Trophoblast cell (in vitro differentiated cells and primary cell): ENCODE measurements at places on chromosomes 4 and X.

- no peaks in the 10 kb centered on the region for H3K27me3 ChIP-seq
- peak overlapping the region; percentile 93 for H3K4me3 ChIP-seq
- peaks cover 7% of the 10 kb centered on the region for H3K4me1 ChIP-seq
- DNase-seq: no peak
- H3K27ac ChIP-seq: peak overlapping the region; percentile 83
Measured at GRCh38 chrX:48956728-48957414, 536 bp downstream of the OTUD5 start.

- H3K36me3 ChIP-seq: no peaks in the 10 kb centered on the region
- H3K4me3 ChIP-seq: no peak overlapping the region
- H3K27me3 ChIP-seq: no peaks in the 10 kb centered on the region
- DNase-seq: no peak
Measured at GRCh38 chr4:80243274-80244018, 23.0 kb upstream of the FGF5 start.

- DNase-seq: no peak
- H3K4me1 ChIP-seq: no peaks in the 10 kb centered on the region
- no peaks in the 10 kb centered on the region for H3K27me3 ChIP-seq
Measured at GRCh38 chr4:48756689-48757220, 23.3 kb downstream of the FRYL start.

GRCh38 chr4:148477276-148477675 is 35.1 kb upstream of the NR3C2 start:
- H3K4me3 ChIP-seq: no peak overlapping the region
- no peak for DNase-seq
- H3K27ac ChIP-seq: no peak overlapping the region
- H3K27me3 ChIP-seq: no peaks in the 10 kb centered on the region
- H3K36me3 ChIP-seq: no peaks in the 10 kb centered on the region

GRCh38 chrX:2628751-2629315 is 62.3 kb upstream of the CD99 start:
- no peak overlapping the region for H3K27ac ChIP-seq
- H3K36me3 ChIP-seq: peaks cover 30% of the 10 kb centered on the region
- H3K27me3 ChIP-seq: no peaks in the 10 kb centered on the region
- H3K4me1 ChIP-seq: no peaks in the 10 kb centered on the region

- no peak for DNase-seq
- no peak overlapping the region for H3K27ac ChIP-seq
- no peak overlapping the region for H3K4me3 ChIP-seq
- H3K36me3 ChIP-seq: no peaks in the 10 kb centered on the region
- no peaks in the 10 kb centered on the region for H3K27me3 ChIP-seq
Measured at GRCh38 chr4:145697332-145697731, 17.4 kb downstream of the C4orf51 start.

GRCh38 chr4:110840221-110840654 is 217.4 kb upstream of the PITX2 start:
- H3K4me3 ChIP-seq: no peak overlapping the region
- no peaks in the 10 kb centered on the region for H3K27me3 ChIP-seq
- H3K36me3 ChIP-seq: no peaks in the 10 kb centered on the region
- H3K27ac ChIP-seq: no peak overlapping the region
- DNase-seq: peak; percentile 64

DNA sequence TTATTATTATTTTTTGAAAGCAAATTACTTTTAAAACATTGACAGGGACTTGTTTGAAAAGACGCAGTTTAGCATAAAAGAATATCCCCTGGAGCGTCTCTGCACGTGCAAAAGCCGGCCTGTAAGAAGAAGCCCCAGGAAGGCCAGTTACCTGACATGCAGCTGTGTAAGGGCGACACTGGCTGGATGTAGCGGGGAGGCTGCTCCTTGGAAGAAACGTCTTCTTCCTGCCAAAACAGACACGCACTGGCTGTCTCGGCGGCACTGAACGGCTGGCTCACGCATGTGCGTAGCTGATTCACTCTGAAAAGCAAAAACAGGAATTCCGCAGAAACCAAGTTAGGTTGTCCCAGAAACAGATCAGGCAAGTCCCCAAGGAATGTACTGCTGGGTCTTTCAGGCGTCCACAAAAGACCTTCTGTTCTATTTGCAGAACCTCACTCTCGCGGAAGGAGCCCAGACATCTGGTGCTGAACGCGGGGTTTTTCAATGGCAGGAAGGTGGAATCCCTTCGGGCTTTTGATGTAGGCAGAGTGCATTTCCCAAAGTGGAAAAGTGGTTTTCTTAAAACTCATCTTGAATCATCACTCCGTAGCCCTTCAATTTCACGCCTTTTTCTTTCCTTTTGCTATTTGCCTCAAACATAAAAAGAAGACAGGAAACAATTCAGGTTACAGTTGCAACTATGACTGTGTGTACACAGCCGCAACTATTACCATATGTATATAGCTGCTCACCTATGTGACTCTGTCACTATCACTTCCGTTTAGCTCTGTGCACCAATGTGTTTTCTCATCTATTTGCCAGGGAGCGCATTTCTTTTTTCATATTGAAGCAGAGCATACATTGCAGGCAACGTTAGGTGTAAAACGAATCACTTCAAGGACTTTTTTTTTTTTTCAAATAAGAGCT is 38.1 kb upstream of the ARSH start:
- H3K27ac ChIP-seq: peak overlapping the region; percentile 51
- no peaks in the 10 kb centered on the region for H3K27me3 ChIP-seq
- H3K4me3 ChIP-seq: no peak overlapping the region
- H3K4me1 ChIP-seq: peaks cover 10% of the 10 kb centered on the region
- no peaks in the 10 kb centered on the region for H3K36me3 ChIP-seq

DNA sequence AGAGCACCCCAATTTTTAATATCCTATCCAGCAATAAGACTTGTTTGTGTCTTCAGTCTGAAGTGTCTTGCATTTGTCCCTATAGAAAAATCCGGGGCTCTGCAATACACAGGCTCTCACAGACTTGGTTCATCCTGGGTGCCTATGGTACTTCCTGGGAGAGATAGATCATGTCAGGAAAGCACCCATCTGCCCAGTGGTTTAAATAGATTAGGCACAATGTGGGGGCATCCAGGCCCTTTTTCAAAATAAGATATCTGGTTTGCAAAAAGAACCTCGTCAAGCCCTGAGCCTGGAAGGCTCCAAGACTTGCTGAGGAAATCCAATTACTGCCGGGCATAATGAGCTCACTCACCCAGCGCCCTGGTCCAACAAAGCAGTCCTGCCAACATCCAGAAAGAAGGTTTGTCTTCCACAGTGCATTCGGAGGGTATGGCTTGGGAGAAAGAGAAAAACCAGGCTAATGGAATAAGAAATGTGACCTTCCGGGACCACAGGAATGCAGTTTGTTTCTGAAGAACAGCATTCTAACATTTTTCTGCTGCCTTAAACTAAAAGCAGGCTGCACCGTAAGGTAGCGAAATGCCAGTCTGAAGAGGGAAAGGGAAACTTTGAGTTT is 11.6 kb downstream of the JAKMIP1 start:
- no peaks in the 10 kb centered on the region for H3K36me3 ChIP-seq
- peaks cover 9% of the 10 kb centered on the region for H3K4me1 ChIP-seq
- no peaks in the 10 kb centered on the region for H3K27me3 ChIP-seq
- no peak overlapping the region for H3K4me3 ChIP-seq
- peak; percentile 12 for DNase-seq

DNA sequence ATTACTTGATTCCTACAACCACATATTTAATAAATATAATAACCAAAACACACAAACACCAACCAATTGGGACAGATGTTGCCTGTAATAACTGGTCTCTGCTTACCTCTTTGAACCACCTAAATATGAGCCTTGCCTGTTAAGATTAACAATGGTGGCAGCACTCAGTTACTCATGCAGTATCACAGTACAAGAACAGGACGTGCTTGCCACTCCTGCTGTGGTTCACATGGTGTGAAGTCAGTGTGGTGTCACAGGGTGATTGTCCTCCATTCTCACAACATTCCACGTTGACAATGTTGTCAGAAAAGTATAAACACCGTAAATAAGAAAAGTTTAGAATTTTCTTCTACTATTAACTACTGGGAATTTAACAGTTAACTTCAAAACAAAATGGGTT is 365.0 kb downstream of the PPP3CA start:
- H3K27me3 ChIP-seq: no peaks in the 10 kb centered on the region
- no peak for DNase-seq
- H3K36me3 ChIP-seq: no peaks in the 10 kb centered on the region
- no peaks in the 10 kb centered on the region for H3K4me1 ChIP-seq

DNA sequence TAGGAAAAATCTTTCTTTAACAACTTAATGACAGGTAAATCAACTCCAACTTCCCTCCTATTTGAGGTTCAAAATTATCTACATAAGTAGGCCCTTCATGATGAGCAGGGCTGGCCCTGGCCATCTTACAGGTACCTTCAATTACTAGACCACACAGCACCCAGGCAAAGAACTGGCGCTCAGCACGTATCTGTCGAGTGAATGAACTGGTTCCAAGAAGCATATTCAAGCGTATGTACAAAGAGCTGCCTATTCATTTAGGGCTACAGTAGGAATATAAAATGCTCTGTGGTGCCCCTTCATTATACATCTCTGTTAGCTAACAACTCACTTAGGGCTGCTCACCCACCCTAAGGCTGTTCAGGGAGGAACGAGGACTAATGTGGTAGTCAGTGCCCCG is 48.0 kb downstream of the TSPAN5 start:
- H3K36me3 ChIP-seq: no peaks in the 10 kb centered on the region
- no peak overlapping the region for H3K4me3 ChIP-seq
- no peaks in the 10 kb centered on the region for H3K4me1 ChIP-seq
- no peak for DNase-seq
- H3K27me3 ChIP-seq: no peaks in the 10 kb centered on the region

DNA sequence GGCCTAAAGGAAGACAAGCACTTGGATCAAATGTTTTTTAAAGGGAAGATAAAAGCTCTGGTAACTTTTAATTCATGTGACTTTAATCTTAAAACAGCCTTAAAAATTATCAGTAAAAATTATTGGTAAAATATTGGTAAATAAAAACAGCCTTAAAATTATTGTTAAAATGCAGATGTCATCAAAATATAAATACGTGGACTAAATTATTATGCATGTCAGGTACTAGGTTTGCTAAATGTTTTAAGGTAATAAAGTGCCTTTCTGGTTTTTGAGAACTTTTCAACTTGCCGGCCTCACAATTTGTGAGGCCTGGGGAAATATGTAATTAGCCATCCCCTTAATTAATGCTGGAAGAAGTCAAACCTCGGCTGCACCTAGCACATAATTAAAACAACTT is 147.7 kb downstream of the PRR32 start:
- H3K4me1 ChIP-seq: no peaks in the 10 kb centered on the region
- no peak overlapping the region for H3K27ac ChIP-seq
- DNase-seq: no peak

GRCh38 chr4:169899295-169899694 is 126.9 kb downstream of the MFAP3L start:
- no peak overlapping the region for H3K4me3 ChIP-seq
- H3K36me3 ChIP-seq: no peaks in the 10 kb centered on the region
- no peak overlapping the region for H3K27ac ChIP-seq
- no peak for DNase-seq
- no peaks in the 10 kb centered on the region for H3K27me3 ChIP-seq

DNA sequence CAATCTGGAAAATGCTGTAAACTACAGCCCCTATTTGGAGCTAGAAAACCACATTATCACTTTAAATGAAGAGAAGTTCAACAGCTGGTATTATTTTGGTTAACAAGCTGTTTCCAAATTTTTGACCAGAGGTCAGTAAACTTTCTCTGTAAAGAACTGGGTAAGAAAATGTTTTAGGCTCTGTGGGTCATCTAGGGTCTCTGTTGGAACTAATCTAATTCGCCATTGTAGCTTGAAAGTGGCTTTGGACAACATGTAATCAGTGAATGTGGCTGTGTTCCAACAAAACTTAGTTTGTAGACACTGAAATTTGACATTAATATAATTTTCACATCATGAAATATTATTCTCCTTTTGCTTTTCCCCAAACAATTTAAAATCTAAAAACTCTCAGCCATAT is 25.8 kb upstream of the RNF150 start:
- H3K27me3 ChIP-seq: no peaks in the 10 kb centered on the region
- no peaks in the 10 kb centered on the region for H3K36me3 ChIP-seq
- H3K4me1 ChIP-seq: peaks cover 6% of the 10 kb centered on the region
- H3K27ac ChIP-seq: no peak overlapping the region
- H3K4me3 ChIP-seq: no peak overlapping the region
- no peak for DNase-seq

- H3K4me3 ChIP-seq: peak overlapping the region; percentile 66
- no peaks in the 10 kb centered on the region for H3K27me3 ChIP-seq
- H3K36me3 ChIP-seq: no peaks in the 10 kb centered on the region
- DNase-seq: no peak
- H3K4me1 ChIP-seq: peaks cover 15% of the 10 kb centered on the region
Measured at GRCh38 chr4:680928-681645, 6.7 kb downstream of the MYL5 start.

- no peak overlapping the region for H3K4me3 ChIP-seq
- peak; percentile 10 for DNase-seq
- H3K4me1 ChIP-seq: peaks cover 48% of the 10 kb centered on the region
- H3K27me3 ChIP-seq: no peaks in the 10 kb centered on the region
- no peak overlapping the region for H3K27ac ChIP-seq
Measured at GRCh38 chr4:7650606-7651385, 216.1 kb upstream of the PSAPL1 start.

DNA sequence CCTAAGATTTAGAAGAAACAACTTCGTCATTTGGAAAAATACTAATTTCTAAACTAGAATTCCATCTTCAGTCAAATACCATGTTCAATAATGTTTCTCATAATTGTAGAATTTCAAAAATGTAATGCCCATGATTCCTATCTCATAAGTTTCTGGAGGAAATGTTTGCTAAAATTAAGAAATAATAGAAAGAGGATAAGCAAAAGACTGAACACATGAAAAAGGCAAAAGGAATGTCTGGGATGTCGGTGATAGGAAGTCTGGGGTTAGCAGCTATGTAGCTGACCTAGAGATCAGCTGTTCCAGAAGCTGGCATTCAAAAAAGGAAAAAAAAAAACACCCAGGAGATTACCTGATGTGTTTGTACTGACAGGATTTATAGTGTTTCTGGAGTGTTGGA is 18.9 kb upstream of the PCDH10 start:
- H3K36me3 ChIP-seq: no peaks in the 10 kb centered on the region
- no peak overlapping the region for H3K4me3 ChIP-seq
- no peaks in the 10 kb centered on the region for H3K27me3 ChIP-seq
- H3K27ac ChIP-seq: peak overlapping the region; percentile 53
- peak; percentile 58 for DNase-seq

DNA sequence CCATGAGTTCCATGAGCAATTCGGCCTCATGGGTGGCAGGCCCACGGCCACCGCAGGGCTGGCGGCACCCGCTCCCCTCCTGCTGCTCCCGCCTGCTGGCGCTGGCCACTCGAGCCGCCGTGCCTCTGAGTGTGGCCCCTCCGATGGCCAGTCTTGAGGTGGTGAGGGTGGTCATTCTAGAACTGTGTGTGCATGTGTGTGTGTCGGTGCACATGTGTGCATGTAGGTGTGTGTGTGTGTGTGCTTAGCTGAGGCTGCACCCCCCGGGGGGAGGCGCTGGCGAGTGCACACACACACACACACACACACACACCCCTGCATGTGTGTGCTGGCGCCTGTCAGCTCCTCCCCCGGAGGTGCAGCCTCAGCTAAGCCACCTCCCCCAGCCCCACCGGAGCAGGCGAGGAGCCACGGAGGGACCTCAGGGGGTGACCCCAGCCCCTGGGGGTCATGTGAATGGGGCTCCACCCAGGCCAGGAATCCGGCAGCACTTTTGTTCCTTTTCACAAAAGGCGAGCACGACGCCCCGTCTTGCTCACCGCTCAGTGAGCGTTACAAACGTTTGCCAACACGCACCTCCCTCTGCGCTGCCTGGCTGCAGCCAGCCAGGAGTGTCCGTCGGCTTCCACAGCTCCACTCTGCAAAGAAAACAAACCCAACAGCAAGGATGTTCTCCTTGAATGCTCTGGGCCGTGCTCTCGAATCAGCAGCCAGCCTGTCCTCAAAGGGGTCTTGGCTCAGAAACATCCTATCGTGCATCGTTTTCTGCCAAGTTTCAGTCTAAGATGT is 29.9 kb downstream of the FGFRL1 start:
- H3K36me3 ChIP-seq: no peaks in the 10 kb centered on the region
- H3K27me3 ChIP-seq: no peaks in the 10 kb centered on the region
- peaks cover 20% of the 10 kb centered on the region for H3K4me1 ChIP-seq
- no peak overlapping the region for H3K27ac ChIP-seq
